ENCODE measurements at places on chromosomes 1 and 21.

DNA sequence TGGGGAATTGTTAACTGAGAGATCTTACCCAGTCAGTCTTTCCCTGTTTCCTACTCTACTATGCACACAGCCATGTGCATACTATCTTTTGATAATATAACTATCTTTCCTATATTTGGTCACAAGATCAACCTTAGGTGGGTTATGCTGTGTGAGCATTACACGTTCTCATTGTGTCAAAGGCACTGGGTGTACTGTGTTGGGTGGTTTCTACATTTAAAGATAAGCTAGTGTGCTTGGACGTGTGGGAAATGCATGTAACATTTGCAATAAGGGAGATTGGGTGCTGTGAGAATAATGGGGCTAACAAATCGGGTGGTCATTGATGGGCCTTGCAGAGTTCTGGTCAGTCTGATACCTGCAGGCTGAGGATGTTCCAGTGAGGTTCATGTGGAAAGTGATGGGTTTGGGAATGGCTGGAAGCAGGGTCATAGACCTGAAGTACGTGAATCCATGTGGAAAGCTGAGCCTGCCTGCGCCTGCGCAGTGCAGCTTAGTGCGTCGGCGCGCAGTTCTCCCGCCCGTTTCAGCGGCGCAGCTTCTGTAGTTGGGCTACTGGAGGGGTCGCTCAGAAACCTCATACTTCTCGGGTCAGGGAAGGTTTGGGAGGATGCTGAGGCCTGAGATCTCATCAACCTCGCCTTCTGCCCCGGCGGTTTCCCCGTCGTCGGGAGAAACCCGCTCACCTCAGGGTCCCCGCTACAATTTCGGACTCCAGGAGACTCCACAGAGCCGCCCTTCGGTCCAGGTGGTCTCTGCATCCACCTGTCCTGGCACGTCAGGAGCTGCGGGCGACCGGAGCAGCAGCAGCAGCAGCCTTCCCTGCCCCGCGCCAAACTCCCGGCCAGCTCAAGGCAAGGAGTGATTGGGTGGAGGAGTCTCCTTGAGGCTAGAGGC lies at the start of gene MSH4:
Gene MSH4 (plus strand): TSS at position 507 of the 897 bp plus-strand sequence. CDS start 104 bp downstream, at position 611.
- DNase-seq, result no peak

- DNase-seq, result no peak
These were observed 1.3 kb downstream of the NOS1AP start for GRCh38 chr1:162070825-162071224.

DNA sequence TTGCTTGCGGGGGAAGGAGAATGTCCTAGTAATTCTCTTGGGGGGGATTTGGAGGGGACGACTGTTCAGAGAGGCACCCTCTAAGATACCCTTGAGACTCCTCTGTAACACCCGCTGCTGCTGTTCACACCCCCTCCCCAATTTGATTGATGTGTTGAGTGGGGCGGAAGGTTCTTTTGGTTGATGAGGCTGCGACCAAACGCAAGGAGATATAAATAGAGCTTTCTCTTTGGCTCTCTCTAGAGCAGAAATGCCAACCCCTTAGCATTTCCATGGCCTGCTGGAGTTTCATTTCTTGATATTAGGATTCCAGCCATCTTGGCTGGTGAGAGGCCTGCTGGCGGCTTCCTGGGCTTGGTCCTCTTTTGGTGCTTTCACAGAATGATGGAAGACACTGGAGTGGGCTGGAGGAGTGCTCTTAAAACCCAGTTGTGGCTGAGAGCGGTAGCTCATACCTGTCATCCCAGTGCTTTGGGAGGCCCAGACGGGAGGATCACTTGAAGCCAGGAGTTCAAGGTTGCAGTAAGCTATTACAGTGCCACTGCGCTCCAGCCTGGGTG lies 2.0 kb downstream of the PIK3CD start:
- no peak for DNase-seq

- DNase-seq, result no peak
These were observed 35.9 kb downstream of the ST3GAL3 start for GRCh38 chr1:43743206-43743605.

GRCh38 chr1:111621050-111621449 lies 1.5 kb downstream of the RAP1A start:
- DNase-seq, result no peak

DNA sequence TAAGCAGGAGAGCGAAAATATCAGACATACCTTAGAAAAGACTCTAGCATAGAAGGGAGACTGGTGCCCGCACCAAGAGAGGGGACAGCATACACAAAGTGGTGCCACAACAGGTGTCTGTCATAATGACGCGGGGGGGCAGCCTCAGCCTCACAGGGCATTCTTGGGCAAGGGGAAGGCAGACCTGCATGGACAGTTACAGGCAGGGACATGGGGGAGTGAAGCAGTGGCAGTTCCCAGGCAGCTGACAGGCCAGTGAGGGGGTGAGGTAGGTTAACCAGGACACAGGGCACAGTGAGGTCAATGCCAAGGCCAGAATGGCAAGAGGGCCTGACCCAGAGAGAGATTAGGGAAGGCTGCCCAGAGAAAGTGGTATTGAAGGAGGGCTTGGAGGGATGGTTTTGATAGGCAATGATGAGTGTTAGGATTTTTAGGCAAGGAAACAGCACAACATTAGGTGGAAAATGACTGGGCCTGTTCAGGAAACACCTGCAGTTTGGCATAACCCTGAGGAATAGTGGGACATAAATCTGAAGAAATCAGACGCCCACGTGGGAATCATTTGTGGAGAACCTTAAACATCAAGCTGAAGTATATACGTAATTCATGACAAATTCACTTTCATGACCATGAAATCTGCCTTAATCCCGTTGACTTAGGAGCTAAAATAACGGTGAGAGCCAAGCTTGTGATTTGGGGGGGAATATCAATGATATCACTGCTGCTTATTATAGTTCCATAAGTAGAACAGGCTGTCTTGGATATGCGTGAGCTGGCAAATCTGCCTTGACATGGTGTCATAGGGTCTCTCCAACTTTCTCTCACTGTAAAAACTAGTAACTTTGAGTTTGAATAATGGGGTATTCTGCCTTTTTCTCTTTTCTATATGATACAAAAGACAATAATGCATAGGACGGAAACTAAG lies 8.9 kb downstream of the PTPN14 start:
- no peak for DNase-seq

DNA sequence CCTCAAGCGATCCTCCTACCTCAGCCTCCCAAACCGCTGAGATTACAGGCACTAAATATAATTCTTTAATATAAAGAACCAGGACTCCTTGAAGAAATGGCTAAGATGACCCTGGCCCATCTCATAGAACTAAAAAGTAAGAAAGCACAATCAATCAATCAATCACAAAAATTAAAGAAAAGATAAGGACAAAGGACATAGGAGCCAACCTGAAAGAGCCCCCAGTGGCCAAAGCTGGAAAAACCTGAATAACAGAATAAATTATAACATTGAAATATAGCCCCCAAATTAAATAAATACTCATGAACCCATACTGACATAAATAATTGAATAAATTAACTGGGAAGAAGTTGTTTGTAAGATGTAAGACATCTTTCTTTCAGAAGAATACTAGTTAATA lies 8.9 kb downstream of the NUP210L start:
- no peak for DNase-seq

Data from SIG-M5 (cell line).